KBM-7 (cell line): ENCODE measurements at places on chromosomes 12 and 14.

GRCh38 chr14:96205059-96205977 lies 679 bp downstream of the BDKRB2 start:
- DNase-seq, result peak; percentile 5

DNA sequence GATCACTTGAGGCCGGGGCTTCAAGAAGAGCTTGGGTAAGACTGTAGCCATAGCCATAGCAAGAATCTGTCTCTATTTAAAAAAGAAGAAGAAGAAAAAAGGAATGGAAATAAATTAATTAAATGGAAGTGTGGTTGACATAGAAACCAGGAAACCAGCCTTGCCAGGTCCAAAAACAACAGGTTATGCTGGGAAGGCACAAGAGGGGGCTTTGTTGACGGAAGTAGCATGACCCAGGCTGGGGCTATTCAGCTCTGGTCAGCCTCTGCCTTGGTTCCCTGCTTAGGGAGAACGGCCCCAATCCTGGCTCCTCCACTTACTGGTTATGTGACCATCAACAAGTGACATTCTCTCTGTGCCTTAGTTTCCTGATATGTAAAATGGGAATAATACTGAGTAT lies 14.4 kb upstream of the GPR68 start:
- no peak for DNase-seq

DNA sequence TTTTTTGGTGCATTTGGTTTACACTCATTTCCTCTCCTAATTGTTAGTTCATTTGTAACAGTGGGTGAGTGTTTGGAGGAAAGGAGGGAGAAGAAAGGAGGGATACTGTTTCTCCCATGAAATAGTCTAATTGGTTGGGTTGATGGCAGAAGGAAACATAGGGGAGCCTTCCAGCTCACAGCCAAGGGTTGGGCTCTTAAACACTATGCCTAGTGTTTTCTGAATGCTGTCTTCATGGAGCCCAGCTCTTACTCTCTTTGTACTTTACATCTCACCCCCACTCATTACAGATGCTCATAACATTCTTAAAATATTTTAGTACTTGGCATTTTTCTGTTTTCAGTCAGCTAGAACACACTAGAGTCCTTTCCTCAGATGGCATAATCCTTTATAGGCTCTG lies 38.2 kb downstream of the BAZ2A start:
- DNase-seq, result no peak

DNA sequence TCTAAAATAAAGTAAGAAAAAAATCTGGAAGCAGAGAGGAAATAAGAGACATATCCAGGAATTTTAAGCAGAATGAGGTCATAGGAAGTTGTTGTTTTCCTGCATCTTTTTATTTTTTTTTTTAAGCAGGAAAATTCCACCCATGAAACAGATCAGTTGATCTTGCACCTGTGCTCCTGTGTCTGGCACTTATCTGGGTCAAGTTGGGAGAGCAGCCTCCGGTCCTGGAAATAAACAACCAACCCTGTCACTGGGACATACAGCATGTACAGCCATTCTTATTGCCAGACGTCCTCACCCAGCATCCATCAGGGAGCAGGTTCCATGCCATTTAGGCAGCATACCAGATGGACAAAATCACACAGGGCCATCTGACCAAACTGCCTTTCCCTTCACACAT lies 266.0 kb upstream of the BTG1 start:
- no peak for DNase-seq

DNA sequence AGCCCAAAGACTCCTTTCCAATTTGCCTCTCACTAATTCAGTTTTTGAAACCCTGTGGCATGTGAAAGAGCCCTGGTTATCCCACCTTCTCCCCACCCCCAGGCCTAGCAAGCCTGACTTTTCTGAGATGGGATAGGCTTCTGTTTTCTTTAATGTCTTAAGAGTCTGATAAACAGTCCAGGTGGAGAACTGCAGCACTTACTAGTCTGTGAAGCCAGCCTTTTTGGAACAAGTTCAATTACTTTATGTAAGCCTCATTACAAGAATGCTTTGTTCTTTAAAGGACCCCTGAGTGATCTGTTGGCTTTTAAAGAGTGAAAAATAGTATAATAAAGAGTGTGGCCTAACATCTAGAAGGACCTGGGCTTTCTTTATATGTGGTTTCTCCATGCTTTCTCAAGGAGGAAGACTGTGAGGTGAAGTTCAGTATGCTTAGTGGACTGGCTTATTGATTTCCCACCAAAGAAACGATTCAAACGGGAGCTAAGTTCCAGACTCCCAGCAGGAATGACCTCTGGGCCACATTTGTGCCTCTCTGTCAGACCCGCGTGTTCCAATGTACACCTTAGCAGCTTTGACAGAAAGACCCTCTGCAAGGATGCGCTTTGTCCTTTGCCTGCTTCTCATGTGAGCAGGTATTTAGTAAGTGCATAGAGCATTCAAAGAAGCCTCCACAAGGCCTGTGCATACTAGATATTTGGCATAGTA lies 129.5 kb downstream of the DAAM1 start:
- no peak for DNase-seq

- DNase-seq, result peak; percentile 73
Observed at GRCh38 chr12:94100211-94100627, 48.2 kb upstream of the PLXNC1 start.
